ENCODE measurements at places on chromosomes 1 and 21.

- DNase-seq = no peak
Observed at GRCh38 chr1:196385109-196385508, 223.1 kb downstream of the KCNT2 start.

DNA sequence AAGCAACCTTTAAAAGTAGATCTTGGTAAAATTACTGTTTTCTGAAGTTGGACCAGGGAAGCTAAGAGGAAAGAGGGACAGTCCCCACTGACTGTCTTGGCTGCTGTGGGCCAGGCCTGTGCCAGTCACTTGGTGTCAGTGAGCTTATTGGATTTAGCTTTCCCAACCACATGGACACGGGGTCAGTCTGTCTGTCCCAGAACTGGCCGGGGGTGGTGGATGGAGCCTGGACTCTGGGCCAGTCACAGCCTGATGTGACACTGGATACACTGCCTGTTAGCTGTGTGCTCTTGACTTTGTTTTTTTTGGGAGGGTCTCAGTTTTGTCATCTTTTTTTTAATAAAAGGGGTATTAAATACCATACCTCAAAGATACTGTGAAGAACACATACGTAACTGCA, 96.7 kb downstream of the GALNT2 start:
- no peak for DNase-seq

DNA sequence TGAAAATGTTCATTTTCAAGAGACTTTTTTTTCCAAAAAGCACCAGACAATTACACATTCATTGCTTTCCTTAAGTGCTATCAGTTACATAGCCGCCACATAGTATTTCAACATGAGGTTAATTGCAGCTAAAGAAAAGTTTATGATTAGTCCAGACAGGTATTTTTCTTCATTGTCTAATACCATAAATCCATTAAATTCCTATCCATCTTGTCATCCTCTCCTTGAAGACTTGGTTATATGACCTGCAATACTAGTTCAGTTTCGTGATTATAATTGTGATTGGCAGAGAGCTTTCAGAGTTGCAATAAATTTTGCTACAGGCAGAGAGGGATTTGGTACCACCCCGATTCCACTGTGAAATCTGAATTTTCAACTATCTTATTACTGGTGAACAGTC, 437.7 kb downstream of the GPATCH2 start:
- no peak for DNase-seq

GRCh38 chr1:36166938-36167905, 11.3 kb downstream of the MAP7D1 start:
- DNase-seq = no peak

DNA sequence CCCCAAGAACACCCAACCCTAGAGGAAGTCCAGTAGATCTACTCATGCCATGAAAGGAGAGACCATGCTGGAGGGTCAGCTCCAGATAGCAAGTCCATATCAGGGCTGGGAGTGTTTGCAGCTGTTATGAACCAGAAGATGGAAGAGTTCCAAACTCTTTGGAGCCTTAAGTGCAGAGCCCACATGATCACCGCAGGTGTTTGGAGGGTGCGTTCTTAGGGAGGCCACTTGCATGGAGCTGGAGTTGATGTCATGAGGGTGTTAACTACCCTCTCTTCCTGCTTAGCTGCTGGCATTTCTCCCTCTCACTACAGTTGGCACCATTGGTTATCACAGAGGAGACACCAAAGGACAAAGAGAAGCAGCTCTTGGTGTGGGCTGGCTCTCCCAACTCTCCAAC, 616.9 kb downstream of the AJAP1 start:
- no peak for DNase-seq

DNA sequence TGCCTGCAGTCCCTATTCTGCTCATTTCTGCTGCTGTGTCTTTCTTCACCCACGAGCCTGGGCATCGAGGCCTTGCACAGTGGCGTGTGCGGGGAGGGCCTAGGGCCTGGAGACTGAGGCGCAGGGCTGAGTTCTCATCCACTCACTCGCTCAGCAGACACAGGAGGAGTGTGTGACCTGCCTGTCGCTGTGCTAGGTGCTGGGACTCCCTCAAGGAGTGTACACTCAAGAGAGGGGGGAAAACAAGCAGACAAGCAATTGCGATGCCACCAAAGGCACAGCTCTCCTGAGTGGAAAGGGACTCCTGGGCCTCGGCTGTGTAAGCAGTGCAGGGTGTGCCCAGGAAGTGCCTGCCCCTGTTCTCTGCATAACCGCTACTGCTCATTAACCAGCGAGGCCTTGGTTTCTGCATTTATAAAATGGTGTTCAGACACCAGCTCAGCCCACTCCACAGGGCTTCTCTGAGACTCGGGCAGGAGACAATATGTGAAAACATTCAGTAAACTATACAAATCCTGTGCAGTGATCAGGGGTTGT, 4.2 kb downstream of the RD3 start:
- no peak for DNase-seq

- no peak for DNase-seq
Observed at GRCh38 chr1:77513839-77514763, 168.4 kb downstream of the ZZZ3 start.

DNA sequence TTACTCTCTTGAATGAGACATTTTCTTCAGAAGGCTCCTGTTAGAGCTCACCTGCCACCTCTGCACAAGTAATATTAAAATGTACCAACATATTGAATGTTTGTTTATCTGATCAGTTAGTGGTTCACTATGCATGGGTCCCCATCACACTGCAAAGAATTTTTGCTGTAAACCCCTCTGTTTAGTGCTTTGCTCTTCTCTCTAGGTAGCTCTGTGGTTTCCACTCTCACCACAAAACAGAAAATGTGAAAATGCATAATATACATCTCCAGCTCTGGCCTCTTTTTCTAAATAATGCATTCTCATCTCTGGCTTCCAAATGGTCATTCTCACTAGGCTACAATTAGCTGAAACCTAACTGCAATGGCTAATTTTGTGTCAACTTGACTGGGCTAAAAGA, 176.7 kb downstream of the TRIM33 start:
- no peak for DNase-seq
